ENCODE measurements at places on chromosomes 7 and 10.

- no peak for DNase-seq
Measured at GRCh38 chr10:6980353-6980752, 400.3 kb upstream of the PRKCQ start.

DNA sequence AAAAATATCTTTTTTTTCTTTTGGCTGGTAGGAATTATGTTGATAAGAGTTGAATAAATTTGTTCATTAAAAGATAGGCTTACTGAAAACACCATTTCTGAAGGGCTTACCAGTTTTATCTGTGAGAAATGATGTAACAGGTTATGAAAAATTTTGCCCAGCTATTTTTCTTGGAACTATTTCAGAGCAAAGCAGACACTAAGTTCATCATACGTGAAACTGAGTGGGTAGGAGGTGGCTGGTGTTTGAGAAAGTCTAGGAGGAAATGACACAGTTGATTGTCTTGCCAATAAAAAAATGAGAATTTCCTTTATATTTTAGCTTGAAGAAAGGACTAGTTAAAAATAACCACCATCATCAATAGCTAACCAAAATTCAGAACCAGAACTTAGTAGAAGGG lies 6.2 kb upstream of the MRC1 start:
- no peak for DNase-seq

DNA sequence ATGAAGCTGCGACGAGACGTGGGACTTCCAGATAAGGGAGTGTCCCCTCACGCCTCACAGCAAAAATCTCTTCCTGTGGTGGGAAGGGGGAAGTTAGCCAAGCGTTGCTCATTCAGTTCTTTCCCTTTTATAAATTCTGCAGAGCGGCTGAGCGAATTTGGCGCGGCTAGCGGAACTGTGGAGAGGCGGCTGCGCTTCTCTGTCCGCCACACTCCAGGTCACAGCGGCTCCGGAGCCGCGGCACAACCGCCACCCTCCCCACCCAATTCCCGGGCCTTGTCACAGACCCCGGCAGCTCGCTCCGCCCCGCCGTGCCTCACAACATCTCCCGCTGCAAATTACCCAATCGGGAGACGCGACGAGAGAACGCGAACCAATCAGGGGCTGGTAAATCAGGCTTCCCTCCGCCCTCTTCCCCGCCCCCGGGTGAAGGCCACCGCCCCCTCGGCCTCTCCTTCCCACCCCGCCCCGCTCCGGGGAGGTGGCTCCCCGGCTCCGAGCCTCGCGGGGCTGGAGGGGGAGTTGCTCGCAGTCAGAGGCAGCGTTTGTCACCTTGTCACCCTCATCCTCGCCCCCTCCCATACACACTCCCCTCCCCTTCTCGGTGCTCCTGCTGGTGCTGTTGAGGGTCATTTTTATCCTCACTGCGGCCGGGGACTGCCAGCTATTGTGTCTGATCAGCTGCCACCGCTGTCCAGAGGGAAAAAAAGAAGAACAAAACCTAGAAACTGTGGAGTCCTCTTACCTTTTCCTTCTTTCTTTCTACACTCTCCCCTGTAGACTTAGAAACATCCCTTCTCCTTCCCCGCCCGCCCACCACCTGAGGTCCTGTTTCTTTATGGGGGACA lies 918 bp upstream of the ARHGAP21 start:
- peak; percentile 91 for DNase-seq

DNA sequence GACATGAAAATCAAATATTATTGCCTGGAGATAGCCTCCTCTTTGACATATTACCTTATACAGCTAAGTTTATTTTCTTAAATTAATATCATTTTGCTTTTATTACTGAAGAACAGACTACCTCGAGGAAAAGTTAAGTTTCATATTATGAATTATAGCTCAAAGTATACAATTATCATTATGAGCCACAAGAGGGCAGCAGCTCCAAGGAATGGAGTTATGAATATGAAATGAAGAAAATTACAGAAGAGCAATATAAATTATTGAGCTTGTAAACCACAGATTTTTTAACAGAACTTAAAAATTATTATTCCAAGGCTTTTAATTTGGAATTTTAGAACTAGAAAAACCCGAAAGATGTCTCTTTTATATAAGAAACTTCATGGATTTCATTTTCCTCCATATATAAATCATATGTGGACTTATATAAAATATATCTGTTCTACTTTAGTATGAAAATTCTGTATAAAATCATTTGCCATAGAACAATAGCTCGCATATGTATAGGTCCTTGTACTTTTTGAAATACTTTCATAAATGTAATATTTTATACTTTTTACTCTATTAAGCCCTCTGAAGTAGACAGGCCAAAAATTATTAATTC lies 40.1 kb downstream of the IQUB start:
- no peak for DNase-seq

- no peak for DNase-seq
Measured at GRCh38 chr7:1691601-1692514, 21.8 kb downstream of the ELFN1 start.

GRCh38 chr7:105102557-105103352 lies 88.8 kb downstream of the KMT2E start:
- no peak for DNase-seq

DNA sequence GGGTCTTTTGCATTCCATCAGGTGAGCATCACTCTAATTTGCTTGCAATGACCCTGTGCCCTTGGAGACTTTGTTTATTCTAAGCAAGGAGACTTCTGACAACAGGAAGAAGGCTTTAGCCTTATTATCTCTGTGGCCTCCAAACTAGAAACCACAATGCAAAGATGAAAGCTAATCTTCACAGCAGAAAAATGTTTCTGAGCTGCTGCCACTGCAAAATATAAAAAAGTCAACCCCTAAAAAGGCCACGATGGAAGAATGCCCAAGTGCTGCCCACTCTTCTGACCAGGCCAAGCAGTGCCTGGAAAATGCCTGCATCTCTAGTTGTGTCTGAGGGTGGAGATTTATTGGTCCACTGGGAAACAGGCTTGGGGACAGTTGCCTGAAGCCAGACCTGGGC lies 299.9 kb downstream of the C7orf25 start:
- no peak for DNase-seq

GRCh38 chr10:82943142-82943541 lies 1068.1 kb downstream of the NRG3 start:
- no peak for DNase-seq

GRCh38 chr10:71390461-71390835 lies 6.3 kb upstream of the CDH23 start:
- no peak for DNase-seq

DNA sequence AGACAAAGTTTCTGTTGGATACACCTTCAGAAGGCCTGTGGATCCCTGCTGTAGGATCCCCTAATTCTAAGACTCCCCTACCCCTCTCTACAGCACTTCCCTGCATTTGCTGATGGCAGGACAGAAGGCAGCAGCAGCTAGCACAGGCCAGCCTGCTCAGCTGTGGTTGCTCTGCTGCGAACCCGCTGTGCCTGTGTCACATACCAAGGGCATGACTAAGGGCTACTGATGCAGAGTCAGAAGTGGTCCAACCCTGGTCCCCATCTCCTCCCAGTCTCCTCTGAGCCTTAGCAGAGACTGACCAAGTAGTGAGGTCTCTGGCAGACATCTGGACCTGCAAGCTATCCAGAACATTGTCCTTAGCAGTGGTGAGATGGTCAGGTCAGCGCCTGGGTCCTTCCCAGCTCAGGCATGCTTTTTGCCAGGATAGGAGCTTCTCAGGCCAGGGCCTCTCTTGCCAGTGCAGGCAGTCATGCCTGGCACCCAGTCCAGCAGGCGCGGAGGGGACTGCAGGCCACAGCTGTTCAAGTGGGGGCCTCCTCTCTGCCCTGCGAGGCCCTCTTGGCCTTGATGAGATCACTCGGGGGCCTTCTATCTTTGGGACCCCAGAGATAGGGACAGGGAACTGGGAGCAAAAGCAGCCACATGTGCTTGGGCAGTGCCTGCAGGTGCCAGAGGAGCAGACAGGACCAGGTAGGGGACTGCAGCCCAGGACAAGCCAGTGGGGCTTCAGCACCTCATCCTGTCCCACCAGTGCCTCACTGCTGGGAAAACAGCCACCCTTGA lies 146.4 kb downstream of the ZNF248 start:
- no peak for DNase-seq

DNA sequence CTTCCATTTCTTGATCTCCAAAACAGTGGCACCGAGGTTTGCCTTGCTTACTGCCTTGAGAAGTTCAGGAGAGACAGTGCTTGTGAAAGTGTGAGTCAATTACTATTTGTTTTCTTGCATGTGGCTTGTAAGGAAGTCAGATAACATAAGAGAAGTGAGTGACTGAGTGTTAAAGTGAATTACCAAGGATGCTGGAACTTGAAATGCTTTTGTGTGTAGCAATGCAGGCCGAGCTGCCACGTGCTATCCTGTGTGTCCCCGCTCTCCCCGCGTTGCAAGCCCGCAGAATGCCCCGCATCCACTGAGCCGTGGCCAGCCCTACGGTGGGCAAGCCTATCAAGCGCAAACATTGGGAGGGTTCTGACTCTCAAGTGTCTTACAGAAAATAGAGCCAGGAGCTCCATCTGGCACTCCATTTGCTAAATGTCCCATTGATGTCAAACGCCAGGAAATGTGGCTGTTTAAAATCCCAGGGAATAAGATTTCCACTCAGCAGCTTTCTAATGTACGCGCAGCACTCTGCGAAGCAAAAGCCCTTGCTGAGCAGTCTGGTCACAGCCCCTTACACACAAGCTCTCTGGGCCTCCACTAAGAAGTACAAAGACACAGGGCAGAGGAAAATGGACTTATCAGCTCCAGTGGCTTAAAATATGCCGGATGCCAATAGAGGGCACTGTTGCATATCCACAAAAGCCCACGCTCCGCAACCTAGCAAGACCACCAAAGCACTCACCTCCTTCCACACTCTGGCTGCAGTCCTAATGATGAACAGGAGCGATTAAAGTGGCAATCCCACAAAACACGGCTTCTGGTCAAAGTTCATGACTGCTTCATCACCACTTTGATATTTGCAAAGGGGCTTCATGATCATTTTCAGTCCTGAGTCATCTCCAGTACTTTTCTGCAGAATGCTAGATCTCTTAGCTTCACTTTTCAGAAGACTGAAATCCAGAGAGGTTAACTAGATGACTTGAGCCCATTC lies 158.0 kb upstream of the ITGB1 start:
- DNase-seq: no peak

- DNase-seq: no peak
Measured at GRCh38 chr7:156504687-156505545, 135.7 kb upstream of the RNF32 start.

- no peak for DNase-seq
Measured at GRCh38 chr7:37230221-37230620, 218.4 kb downstream of the ELMO1 start.

DNA sequence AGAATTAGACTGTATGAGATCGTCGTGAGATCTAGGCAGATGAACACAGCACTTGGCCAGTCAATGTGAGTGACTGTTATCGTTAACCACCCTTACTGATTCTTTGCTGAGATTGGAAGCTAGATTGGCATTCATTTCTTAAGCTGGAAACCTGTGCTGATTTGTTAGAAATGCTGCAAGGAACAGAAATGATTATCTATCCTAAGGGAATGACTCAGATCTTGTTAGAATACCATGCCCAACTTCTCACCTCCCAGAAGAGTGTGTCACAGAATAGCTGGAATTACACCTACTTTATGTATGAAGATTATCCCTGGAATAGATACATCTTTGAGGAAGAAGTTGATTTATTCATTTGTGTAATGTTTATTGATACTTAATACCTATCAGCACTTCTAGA lies 275.2 kb downstream of the AUTS2 start:
- no peak for DNase-seq

GRCh38 chr7:80147543-80148391 lies 13.1 kb downstream of the GNAI1 start:
- no peak for DNase-seq

GRCh38 chr7:4227105-4228010 lies 454.7 kb upstream of the FOXK1 start:
- DNase-seq: no peak

DNA sequence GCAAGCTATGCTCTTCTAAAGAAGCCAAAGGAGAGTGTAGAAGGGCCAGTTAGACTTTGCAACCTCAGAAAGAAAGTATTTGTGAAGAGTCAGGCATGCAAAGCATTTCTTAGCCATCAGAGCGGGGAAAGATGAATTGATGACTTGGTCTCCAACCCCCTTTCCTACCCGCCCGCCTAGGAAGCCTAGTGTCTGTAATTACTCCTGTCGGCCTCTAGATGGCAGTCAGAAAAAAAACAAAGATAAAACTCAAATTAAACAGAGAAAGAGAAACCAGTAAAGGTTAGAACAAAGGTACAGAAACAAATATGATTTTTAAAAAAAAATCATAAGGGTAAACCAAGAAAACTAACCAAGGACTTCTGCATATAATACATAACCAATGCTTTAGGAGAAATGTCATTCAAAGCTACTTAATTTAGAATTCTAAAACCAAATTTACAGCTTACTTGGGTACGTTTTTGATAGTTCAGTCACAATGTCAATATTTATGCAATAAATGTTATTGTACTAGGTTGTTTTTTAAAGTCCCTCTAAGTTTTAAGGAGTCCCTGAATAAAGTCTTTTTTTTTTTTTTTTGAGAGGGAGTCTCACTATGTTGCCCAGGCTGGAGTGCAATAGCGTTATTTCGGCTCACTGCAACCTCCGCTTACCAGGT lies 97.6 kb downstream of the LYZL1 start:
- no peak for DNase-seq

GRCh38 chr7:138550337-138550736 lies 90.3 kb downstream of the TRIM24 start:
- DNase-seq: no peak

DNA sequence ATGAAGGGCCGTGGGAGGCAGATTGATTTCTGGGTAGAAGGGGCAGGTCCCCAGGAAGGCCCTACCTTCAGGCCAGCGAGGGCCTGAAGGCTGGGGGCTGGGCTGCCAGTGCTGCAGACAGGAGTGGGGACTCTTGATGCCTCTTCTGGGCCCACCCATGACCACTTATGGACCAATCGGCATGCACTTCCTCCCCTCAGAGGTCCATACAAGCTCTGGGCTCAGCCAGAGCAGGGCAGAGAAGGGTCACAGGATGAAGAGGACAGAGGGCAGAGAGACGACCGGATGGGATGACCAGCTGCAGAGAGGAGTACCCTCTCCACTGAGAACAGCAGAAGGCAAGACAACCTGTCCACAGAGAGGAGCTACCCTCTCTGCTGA lies 120.1 kb downstream of the DYNC2I1 start:
- DNase-seq: no peak

DNA sequence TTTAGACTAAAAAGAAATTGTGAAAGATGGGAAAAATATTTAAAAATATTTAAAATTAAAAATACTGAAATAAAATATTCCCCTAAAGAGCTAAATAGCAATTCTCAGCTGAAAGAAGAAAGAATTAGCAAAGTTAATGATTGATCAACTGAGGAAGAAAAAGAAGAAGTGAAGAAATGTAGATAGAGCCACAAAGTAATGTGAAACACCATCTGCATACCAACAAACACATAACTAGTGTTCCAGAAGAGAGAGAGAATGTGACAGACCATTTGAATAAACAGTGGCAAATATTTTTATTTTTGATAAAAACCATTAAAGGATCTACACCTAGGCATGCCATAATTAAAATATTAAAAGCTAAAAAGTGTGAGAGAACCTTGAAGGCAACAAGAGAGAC lies 784.5 kb upstream of the ZWINT start:
- no peak for DNase-seq
